NCI-H510A (cell line): ENCODE measurements at places on chromosomes 2 and 18.

DNA sequence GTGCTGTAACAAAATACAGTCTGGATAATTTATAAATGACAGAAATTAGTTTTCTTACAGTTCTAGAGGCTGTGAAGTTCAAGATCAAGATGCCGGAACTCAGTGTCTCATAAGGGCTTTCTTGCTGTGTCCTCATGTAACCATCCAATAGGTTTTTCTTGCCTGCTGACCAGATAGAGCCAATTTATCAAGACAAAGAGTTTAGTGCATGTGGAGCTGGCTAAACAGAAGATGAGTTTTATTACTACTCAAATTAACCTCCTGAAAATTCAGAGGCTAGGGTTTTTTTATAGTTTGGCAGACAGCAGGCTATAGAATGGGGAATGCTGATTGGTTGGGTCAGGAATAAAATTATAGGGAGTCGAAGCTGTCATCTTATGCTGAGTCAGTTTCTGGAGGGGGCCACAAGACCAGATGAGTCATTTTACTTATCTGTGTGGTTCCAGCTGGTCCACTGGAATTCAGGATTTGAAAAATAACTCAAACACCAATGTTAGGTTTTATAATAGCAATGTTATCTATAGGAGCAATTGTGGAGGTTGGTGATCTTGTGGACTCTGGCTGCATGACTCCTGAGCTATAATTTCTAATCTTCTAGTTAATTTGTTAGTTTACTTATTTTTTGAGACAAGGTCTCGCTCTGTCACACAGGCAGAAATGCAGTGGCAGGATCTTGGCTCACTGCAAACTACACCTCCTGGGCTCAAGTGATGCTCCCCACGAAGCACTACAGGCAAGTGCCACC, 3.2 kb upstream of the PDK1 start:
- no peak for DNase-seq

- DNase-seq, result no peak
These were observed 251.1 kb upstream of the TRIB2 start for GRCh38 chr2:12465631-12466135.

GRCh38 chr2:23199115-23199918, 185.7 kb upstream of the KLHL29 start:
- DNase-seq, result no peak

- DNase-seq, result no peak
These were observed 28.8 kb upstream of the NEDD4L start for GRCh38 chr18:58015065-58015780.

- no peak for DNase-seq
These were observed 548.1 kb downstream of the ADCYAP1 start for GRCh38 chr18:1452821-1453220.

- DNase-seq, result no peak
These were observed 126.3 kb upstream of the HS6ST1 start for GRCh38 chr2:128444816-128445522.

GRCh38 chr2:4047961-4048891, 344.9 kb downstream of the DCDC2C start:
- DNase-seq, result no peak

- DNase-seq, result no peak
These were observed 160.2 kb downstream of the GBX2 start for GRCh38 chr2:236008006-236008405.

GRCh38 chr2:118417406-118418120, 329.3 kb downstream of the INSIG2 start:
- DNase-seq, result no peak

GRCh38 chr2:20327370-20327769, 23.3 kb downstream of the PUM2 start:
- no peak for DNase-seq

DNA sequence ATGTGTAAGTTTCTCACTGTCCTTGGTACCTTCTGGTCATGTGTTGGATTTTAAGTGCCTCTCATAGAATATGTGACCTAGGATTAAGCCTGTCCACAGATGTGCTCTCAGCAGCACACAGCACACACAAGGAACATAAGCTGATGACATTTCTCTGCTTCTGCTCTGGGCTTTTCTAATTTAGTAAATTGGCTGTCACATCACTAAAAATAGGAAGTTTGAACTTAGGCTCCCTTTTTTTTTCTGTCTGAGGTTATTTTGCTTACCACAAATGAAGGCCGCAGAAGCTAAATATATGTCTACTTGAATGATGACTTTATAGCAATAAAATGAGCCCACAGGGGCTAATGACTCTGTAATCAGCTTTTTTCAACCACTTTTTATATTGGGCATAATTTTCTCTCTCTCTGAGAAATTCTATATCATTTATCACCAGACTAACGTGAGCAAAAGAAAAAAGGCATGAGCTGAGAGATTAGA, 150.2 kb upstream of the KLHL14 start:
- DNase-seq, result no peak

GRCh38 chr2:150477347-150477746, 10.1 kb downstream of the RND3 start:
- no peak for DNase-seq

DNA sequence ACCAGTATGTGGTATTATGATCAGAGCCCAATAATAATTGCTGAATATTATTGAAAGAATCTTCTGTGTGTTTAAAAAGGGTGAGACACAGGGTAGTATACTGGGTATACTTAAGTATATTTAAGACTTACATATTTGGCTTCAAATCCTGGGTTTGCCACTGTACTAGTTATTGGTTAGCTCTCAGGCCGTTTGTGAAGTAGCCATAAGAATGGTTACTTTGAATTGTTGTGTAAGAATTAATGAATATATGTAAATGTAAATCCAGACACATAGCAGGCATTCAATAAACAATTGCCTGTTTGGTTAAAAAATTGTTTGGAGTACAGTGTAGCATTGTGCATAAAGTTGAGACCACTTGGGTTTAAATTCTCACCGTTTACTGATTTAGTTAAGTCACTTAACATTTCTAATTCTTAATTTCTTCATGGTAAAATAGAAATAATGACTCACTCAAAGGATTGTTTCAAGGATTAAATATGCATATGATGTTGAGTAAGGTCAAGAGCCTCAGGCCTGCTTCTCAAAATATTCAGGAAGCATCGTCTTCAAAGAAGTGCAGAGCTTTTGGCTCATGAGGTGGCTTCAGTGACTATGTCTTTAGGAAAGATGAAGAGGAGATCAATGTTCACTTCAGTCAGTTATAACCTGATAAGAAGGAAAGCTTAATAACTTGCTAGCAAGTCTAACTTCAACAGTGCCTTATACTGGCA, 207.9 kb upstream of the NT5C1B start:
- DNase-seq, result no peak

GRCh38 chr2:172000696-172001361, 1.1 kb downstream of the METAP1D start:
- no peak for DNase-seq

DNA sequence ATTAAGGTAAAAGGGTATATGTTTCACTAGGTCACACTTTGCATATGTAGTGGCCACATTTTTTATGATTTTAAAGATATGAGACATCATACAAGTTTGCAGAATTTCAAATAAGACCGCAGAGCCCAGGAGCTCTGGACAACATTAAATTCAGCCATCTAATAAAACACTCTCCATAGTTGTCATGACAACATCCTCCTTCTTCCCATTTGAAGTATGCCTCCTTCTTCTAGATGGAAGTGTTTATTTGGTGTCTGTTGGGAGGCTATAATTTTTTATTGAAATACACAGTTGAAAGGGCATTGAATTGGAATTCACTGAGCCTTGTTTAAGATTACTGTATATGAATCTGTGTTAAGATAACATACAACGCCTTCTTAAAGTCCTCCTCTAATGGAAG, 467.3 kb downstream of the CMPK2 start:
- DNase-seq, result no peak

GRCh38 chr18:12361770-12362378, 15.2 kb downstream of the AFG3L2 start:
- no peak for DNase-seq

- DNase-seq, result no peak
These were observed 3.0 kb downstream of the COL5A2 start for GRCh38 chr2:189176516-189176915.

DNA sequence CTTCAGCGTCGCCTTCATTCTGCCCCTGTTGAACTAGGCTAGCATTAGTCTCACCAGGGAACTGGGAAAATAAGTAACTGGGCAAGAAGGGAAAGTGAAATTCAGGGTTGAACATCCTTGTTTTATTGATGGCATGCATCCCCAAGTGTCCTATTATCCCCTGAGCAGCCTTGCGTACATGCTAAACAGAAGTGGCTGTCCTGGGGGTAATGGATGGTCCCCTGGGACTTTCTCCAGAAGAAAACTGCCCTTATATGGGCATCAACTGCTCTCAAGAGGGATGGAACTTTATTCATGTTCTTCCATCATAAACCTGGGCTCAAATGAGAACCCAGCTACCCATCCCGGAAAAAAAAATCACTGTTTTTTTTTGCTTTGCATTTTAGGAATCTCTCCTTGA, 11.8 kb upstream of the SMIM21 start:
- DNase-seq, result no peak

DNA sequence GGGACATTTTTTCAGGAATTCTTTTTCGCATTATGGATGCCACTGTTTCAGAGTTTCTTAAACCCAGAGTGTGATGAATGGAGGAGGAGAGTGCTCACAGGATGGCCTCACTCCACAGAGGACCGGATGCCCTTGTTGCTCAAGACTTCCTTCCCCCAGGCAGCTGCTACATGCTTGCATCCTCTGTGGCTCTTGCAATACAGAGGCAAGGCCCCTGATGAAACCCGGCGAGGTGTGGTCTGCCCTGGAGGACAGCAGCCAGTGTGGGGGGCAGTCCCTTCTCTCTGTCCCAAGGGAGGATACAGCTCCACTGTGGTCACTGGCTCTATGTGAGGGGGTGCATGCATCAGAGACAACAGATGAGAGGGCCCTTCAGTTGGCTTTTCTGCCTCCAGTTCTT, 109.6 kb downstream of the SH3RF3 start:
- no peak for DNase-seq

DNA sequence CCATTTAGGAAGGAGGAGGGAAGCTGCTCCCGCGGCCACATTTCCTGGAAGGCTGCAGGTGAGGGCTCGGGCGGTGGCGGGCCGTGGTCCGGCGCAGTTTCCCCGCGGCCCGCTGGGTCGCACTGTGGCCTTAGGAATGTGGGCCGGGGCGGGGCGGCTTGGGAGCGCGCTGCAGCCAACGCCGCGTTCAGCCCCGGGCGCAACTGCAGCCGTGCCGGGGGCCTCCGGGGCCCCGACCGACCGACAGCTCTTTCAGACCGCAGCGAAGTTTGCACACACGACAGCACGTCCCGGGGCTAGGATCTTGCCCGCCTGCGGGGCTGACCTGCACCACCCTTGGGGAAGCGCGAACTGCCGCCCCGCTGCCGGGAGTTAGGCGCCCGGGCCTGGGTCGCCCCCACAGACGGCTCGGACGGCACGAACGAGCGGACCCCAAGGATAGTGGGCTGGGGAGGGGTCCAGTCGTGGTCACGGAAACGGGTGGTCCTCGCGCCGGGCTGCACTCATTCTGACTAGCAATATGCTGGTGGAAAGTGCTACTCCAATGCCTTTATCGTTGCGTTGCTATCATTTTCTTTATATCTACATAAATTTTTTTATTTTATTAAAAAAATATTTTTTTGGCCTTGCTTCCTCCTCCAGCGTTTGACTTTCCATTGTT, 69.9 kb upstream of the DLX2 start:
- peak; percentile 87 for DNase-seq

GRCh38 chr2:202278944-202279343, 13.4 kb downstream of the NOP58 start:
- no peak for DNase-seq

DNA sequence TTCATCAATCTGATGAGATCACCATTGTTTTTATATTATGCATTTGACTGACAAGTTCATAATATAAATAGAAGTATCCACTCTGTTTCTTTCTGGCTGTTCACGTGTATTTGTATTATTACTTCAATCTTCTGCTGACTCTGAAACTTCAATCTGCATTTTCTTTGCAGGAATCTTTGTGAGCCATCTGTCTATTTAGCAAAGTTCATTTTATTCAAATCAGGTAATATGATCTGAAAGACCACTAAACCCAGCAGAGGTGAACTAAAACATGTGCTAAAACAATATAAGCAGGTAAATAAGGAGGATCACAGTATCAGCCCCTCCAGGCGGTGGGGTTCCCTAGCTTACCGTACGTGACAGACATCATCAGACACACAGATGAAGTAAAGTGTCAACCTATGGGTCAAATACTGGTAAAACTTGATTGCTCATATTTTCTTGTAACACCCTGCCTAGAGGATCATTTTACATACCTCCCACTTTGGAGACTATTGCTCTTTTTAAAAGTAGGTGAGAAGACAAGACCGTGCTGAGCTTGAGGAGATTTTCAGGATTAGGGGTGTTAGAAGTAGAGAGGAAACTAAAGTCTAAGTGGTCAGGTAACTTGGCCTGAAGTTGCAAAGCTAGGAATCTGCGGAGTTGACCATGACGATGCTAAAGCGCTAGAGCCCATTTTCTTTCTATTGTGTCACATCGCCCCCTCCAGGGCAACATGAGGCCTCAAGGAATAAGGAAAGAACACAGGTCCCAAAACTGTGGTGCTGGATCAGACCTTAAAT, 9.0 kb downstream of the DTNB start:
- no peak for DNase-seq

DNA sequence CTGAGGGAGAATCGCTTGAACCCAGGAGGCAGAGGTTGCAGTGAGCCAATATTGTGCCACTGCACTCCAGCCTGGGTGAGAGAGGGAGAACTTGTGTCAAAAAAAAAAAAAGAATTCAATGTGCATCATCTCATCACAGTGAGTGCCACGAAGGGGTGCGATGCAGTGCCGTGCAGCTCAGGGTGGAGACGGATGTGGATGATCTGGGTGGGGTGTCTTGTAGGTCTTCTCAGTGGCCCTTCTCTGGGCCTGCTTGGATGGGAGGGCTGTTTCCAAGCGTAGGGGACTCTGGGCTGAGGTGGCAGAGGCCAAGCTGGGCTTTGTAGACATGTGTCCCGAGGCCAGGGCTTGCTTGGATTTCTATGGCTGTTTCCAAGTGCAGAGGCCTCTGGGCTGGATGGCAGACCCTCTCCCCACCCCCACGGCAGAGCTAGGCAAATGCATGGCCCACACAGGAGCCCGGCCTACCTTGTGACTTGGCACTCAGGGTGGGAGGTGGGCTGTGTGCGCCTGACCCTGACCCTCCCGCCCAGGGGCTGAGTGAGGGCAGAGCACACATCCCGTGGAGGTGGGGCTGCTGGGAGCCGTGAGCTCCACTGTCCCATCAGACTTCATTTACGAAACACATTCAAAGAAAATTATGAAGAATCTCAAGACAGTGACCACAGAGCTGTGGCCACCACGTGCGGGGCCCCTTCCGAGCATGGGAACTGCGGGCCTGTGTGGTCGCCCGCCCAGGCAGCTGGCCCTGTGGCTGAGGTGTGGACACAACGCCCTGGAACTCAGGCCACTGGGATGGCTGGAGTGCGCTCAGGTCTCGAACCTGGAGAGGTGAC, 76.4 kb downstream of the ASB1 start:
- DNase-seq, result no peak

- no peak for DNase-seq
These were observed 78.2 kb upstream of the ITGB6 start for GRCh38 chr2:160278101-160278878.
